ENCODE measurements at places on chromosomes 7 and 10.

GRCh38 chr10:70480239-70480861, 1.8 kb downstream of the PALD1 start:
- DNase-seq: no peak

GRCh38 chr10:26000971-26001370, 66.9 kb downstream of the MYO3A start:
- DNase-seq: no peak

DNA sequence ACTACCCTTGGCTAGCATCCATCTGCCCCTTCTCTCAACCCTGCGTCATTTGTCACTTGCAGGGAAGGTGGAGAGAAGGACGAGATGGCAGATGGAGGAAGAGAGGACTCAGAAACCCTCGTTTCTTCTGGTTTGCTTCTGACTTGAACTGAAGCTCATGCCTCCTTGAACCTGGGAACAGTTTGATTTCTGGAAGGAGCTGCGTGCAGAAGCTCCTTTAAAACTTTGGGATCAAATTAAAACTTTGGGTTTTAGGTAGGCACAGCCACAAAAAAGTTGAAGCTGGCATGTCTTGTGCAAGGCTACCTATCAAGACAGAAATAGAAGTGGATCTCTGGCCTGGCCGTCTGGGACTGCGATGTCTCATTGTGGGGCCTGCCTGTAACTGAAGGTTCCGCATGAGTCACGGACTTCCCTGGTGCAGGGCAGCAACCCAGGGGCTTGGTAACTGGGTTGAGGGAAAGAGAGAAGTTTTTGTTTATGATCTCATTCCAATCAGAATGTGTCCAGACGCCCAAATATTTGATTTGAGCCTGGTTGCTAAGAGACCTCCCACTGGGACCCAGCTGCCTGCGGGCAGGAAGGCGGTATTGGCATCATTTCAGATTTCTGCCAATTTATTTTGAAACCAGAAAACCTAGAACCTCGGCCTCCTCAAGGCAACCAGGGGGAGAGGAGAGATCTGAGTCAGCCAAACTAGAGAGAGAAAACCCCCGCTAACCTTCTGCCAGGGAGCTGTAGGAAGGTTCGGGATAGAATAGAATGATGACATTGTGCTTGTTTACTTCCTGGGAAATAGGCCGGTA, 15.8 kb upstream of the CAMK1D start:
- peak; percentile 97 for DNase-seq

DNA sequence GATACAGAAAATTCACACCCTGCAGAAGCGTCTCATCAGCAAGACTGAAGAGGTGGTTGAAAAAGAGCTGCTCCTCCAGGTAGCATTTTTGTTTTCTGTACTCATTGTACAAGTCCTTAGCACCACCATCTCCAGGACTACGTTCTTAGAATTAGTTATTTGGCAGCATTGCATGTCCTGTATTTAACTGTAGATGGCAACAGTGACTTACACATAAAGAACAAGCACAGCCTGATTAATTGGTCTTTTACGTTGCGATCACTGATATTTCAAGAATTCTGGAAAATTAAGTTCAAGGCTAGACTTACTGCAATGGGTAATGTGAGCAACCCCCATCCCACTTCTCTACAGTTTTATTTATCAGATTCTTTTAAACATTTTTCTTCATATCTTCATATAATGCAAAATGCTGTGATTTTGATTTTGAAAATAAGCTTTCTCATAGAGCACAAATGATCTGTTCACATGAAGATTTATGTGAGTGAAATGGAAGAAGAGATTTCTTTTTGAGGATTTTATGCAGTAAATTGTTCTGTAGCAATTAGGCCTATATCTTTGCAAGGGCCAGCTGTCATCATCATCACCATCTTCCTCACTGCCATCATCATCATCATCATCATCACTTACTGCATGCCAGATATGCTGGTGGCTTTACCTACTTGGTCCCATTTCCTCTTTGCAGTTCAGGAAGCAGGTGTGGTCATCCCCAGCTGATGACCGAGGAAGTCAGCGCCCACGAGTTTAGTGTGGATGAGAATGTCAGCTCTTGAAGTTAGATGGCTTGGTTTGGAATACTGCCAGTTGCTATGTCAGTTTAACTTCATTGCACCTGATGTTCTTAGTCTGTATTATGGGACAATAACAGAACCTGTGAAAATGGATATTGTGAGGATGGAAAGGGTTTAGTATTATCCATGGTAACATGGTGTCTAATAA, 53.4 kb downstream of the CFAP58 start:
- DNase-seq: peak; percentile 67

DNA sequence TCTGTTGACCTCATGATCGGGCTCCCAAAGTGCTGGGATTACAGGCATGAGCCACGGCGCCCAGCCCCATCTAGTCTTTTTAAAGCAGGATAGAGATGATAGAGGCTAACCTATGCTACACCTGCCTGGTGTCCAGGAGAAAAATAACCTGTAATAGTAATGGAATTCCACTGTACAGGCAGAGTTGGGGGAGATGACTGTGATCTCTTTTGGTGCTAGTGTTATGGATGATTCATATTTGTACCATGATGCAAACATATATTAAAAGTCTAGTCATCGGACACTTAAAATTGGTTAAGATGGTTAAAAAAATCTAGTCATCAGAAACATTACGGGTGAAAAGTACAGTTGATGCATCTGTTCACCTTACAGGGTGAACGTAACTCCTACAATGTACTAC, 6.1 kb upstream of the SAR1A start:
- DNase-seq: peak; percentile 34

DNA sequence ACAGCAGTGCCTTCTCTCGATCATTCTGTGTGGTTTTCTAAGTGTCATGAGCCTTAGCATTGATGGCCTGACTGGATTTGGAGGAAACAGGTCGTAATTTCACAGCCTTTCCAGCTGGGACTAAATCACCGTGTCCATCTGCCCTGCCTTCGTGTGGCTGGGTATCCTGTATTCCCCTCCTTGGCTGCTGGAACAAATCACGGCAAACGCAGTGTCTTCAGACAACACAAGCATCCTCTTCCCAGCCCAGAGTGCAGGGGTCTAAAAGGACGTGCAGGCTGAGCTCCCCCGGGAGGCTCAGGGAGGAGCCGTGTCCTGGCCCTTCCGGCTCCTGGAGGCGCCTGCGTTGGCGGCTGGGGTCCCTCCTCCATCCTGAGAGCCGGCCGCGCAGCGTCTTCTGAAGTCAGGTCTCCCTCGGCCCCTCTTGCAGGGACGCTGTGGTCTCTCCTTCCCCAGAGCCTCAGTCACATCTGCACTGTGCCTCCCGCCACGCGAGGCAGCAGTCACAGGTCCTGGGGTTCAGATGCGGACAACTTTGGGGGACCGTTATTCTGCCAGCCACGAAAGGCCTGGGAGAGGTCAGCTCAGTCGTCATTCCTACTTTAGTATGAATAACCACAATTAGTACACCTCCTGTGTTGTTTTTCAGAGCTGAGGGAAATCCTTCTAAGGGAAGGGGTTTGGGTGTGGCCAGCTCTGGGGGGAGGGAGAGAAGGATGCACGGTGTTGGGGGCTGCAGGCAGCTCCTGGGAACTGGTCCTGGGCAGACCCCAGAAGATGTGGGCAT, 41.1 kb downstream of the FAM20C start:
- no peak for DNase-seq

All from bronchial epithelial cell (primary cell).